ENCODE measurements at places on chromosomes 1 and 21. TPM values are rescaled to one million over a fixed set of nuclear protein-coding genes. Genes with fewer than 3 reads are reported as not detected.

DNA sequence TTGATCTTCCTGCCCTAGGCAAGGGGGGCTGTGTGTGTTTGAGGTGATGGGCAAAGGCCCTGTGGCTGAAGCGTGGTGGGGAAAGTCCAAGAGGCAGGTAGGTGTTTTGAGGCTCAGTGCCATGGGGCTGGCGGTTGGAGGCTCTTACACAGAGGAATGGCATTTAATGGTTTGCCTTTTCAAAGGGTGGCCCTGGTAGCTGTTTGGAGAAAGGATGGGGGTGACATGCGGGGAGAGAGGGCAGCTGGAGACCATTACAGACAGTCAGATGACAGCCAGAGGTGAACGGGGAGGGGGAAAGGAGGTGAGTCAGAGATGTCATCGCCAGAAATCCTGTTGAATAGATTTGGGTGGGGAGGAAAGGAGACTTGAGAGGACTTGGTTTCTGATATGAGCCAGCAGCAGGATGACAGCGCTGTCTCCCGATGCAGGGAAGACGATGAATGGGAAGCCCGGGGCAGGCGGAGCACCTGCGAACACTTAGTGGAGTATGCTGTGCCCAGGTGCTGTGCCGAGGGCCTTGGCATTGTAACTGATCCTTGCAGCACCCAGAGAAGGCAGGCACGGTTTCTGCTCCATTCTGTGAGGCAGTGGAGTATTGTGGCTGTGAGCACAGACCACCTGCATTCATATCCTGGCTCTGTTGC, 56.3 kb downstream of the MAN1C1 start:
- DNase-seq = no peak

- peak; percentile 69 for DNase-seq
These were observed 10.8 kb downstream of the UMODL1 start for GRCh38 chr21:42081931-42082381.

DNA sequence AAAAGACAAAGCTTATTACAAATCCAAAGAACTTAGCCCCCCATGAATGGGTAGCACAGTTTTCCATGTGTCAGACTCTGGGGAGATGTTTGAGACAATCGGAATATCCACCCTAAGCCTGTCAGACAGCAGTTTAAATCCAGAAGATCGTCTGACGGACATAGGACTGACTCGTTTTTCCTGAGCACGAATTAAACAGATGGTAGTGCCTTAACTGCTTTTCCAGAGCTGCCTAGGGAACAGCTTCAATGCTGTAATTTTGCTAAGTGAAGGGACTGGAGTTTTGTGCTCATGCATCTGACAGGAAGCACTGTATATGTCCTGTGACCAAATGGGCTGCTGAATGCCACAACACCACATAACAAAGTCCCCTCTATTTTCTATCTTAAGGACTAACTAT, 48.6 kb downstream of the PCNX2 start:
- DNase-seq = no peak

GRCh38 chr1:221715321-221716169, 26.3 kb downstream of the DUSP10 start:
- DNase-seq = peak; percentile 51

DNA sequence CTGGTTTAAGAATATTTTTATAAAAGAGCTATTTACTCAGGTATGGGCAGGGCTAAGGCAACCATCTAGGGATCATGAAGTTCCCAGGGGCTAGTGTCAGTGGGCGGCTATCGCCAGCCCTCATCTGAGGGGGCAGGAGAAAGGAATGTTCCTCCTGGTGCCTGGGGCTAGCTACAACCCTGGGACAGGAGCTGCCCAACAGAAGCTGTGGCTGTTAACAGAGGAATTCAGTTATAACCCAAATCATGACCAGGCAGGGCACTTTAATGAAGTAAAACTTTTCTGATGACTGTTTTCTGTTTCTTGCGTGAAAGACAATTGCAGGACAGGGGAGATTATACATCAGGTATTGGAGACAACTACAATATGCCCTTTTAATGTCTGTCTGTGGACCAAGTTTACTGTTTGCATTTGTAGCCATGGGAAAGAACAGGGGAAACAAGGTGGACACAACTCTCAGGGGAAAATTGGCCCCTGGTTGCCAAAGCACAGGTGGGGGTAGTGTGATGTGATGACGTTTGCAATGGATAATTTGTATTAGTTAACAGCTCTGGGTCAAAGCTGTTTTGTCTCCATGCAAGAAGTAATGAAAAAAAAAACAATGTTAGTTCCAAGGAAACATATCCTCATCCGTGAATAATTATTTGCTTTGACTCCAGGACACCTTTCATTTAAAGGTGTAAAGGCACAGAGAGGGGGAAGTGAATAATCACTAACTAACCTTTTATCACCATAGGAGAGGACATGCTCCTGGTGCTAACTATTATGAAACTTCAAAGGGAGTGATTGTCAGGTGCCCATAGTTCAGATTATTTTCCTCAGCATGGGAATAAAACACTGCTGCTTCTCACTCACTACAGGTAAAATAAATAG, 105.2 kb downstream of the TSEN15 start:
- DNase-seq = peak; percentile 12

- DNase-seq = no peak
These were observed 20.3 kb downstream of the RIMS3 start for GRCh38 chr1:40645118-40645680.

DNA sequence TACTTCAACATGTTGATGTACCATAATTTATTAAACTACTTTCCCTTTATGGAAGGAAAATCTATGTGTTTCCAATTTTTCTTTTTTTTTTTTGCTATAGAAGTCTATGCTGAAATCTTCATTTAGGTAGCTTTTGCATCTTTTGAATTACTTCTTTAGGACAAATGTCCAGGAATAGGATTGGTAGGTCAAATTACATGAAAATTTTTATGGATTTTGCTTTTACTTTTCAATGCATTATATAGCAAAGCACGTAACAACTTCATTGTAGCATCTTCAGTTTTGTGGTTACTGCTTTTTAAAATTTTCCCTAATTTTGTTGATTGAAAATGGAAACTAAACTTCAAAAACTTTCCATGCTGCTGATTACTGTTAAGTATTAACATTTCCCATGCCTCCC, 12.0 kb upstream of the PLA2G2C start:
- DNase-seq = no peak

DNA sequence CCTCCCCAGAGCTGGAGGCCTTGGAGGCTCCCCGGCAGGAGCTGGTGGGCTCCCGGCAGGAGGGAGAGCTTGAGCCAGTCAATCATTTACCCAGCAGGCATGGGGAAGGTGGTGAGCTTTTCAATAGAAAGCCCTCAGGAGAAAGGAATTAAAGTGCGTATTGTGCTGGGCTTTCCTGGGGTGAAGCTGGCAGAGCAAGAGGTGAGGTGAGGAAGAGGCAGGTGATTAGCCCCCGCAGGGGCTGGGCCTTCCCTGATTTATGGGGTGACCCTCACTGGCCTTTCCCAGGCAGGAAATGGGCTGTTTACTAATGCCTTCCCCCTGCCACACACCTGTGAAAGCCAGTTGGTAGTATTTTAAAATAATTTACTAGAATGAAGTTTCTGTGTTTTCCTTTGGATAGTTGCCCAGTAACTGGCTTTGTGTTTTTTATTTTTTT, 25.8 kb downstream of the CLDN14 start:
- DNase-seq = peak; percentile 61

- DNase-seq = no peak
These were observed 176.5 kb upstream of the RUNX1 start for GRCh38 chr21:35225573-35225972.

DNA sequence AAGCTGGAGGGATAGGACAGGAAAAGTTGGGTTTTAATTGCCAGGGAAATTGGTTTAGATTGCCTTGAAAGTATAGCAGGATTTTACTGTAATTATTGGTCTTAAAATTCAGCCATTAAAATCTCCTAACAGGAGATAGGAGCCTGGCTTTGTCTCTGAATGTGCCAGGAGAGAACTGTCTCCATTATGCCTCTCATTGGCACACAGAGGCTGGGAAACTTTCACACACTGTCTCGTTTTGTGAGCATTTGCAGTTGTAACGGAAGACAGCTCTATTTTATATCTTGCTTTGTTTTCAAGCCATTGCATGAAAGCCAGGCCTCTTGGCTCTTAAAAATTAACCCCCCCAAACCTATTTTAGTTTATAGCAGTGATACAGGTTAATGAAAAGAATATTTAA, 12.5 kb downstream of the DNAJC6 start:
- no peak for DNase-seq

- DNase-seq = no peak
These were observed 18.0 kb upstream of the LRRC8D start for GRCh38 chr1:89802841-89803240.

- peak; percentile 73 for DNase-seq
These were observed 65.0 kb downstream of the SYT6 start for GRCh38 chr1:114088392-114089299.

DNA sequence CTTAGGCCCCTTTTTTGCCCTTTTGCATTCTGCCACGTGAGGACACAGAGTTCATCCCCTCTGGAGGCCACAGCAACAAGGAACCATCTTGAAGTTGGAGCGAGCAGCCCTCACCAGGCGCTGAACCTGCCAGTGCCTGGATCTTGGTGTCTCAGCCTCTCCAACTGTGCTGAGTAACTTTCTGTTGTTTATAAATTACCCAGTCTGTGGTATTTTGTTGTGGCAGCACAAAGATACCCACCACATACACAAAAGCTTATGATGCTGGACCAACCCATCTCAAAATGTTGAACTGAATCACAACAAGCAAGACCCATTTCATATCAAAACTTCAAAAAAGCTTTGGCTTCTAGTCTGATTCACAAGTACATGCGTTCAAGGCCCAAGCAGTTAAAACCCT, 649.9 kb downstream of the KIF26B start:
- DNase-seq = no peak

GRCh38 chr21:42796327-42797062, 82.8 kb downstream of the WDR4 start:
- DNase-seq = peak; percentile 12

GRCh38 chr1:94903280-94904009, 23.5 kb downstream of the CNN3 start:
- no peak for DNase-seq

DNA sequence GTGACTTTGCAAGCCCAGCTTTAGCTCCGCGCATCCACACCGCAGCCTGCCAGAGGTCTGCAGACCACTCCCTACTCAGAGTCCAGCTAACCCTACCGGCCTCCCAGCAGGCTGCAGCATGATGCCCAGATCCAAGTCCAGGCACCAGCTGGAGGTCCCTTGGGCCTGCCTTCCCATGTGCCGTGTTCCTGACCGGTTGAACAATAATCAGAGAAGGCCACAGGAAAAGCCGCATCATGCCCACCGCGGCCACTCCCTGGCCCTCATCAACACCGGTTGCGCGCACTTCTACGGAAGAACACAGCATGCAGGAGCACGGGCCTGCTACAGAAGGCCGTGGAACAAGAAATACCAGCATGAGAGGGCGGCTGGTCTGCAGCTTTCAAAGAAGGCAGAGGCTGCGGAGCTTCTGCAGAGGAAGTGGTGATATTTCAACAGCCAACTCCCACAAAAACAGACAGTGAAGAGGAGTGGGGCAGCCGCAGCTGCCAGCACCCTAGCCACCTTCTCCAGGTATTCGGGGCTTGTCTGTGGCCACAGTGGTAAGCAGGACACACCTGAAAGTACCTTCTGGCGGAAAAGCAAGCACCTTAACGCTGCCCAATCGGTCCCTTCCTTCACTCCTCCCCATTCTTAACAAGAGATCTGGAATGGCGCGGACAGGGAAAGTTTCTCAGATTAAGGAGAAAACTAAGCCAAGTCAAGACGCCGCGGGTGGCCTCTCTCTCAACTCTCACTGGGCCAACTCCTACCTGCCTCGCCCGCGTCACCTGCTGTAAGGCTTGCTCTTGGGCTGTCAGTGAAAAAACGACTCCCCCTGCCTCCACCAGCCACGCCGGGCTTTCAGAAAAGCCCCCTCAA, 1.5 kb downstream of the PGBD5 start:
- peak; percentile 52 for DNase-seq

- DNase-seq = no peak
These were observed 143.4 kb downstream of the ZZZ3 start for GRCh38 chr1:77538956-77539518.

GRCh38 chr1:18974606-18975005, 18.1 kb upstream of the IFFO2 start:
- no peak for DNase-seq

DNA sequence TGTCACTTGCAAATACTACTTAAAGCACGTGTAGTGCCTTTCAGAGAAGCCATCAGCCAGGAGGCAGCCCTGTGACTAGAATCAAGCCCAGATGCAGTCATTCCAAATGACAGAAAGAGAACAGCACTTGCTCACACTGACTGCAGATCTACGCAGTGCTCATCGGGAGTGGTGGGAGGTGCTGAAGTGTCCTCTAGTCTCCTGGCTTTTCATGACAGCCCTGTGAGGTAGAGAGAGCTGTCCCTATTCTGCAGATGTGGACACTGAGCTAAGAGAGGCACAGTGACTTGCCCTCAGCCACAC, 62.3 kb upstream of the EDN2 start:
- no peak for DNase-seq

- DNase-seq = no peak
These were observed 62.8 kb downstream of the OVGP1 start for GRCh38 chr1:111364690-111365089.

DNA sequence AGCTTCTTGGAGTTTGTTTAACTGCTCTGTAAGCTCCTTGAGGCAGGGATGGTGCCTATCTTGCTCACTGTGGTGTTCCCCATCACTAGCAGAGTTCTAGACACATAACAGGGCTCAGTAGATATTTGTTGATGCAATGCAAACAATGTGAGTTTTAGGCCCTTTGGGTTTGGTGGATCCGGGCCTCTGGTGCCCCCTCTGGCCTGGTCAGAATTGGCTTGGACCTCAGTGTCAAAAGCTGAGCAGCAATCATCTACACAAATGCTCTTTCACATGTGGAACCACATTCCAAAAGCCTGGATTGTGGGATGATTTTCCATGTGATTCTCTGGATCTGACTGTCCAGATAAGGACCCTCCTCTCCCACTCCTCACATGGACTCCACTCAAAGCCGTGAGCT, 53.4 kb upstream of the BCAR3 start:
- peak; percentile 55 for DNase-seq

DNA sequence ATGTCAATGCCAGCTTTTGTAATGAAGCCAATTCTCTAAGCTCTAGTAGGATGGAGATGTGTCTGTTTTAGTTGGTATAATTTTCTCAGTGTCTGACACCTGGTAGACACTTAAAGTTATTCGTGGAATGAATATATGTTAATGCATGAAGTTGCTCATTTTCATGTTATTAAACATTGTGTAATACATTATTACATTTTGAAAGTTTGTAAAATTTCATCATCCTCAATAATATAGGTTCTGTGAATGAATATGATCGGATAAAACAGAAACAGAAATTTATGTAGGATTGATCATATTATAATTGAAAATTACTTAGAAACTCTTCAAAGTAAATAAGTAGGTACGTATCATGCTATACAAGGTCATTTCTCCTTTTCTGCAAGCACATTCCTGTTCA, 625.3 kb downstream of the PLA2G4A start:
- no peak for DNase-seq

- no peak for DNase-seq
These were observed 139.8 kb upstream of the CHODL start for GRCh38 chr21:18104802-18105201.

GJA9 gene
- not detected for total RNA-seq

NPPA gene
- total RNA-seq = 0.85 TPM

RGS1 gene
- 0.07 TPM for total RNA-seq

MFAP2 gene
- 176 TPM for total RNA-seq

CSRP1 gene
- 0.74 TPM for total RNA-seq

COL24A1 gene
- 0.21 TPM for total RNA-seq

FAM72C gene
- 8.0 TPM for total RNA-seq

ASH1L gene
- total RNA-seq = 12.0 TPM

OR2L13 gene
- total RNA-seq = not detected

HSPB7 gene
- not detected for total RNA-seq

LRRN2 gene
- 20.6 TPM for total RNA-seq

OR10J1 gene
- total RNA-seq = not detected

ANP32E gene
- 83.8 TPM for total RNA-seq

HDAC1 gene
- total RNA-seq = 151 TPM

NPPB gene
- 1.5 TPM for total RNA-seq
